ENCODE measurements at places on chromosomes 5 and 9.

DNA sequence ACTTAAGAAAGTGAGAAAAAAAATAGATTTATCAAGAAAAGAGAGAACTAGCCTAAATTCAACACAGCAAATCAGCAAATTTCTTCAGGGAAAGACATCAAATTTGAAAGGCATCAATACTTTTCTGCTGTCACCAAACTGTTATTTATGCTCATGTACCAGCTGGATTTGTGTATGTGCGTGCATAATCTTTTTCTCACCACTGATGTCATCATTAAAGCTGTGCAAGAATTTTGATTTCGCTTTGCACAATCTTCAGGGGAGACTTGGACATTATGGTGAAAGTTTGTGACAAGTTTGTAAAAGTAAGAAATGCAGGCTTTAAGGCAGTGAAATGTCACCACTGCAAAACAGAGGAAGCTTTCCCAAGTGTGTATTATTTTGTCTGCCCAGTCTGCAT is 215.4 kb downstream of the SLF1 start:
- DNase-seq = no peak

GRCh38 chr5:16178745-16179372 is 732 bp downstream of the MARCHF11 start:
- peak; percentile 53 for DNase-seq

DNA sequence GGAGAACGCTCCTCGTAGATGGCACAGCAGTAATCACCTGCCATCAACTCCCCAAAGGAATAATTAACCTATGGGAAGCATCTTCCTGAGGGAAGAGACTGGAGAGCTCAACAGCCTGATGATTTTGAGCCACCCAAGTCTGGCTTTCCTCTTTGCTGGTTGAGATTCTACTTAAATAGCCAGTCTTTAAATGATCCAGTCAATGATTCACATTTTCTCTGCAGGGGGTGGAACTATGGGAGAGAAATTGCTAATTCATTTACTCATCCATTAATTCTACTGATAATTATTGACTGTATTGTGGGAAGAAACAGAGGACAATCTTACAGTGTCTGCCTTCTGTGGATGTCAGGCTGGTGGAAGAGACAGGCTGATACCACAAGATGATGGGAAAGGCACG is 355.0 kb upstream of the PANK3 start:
- no peak for DNase-seq

- peak; percentile 32 for DNase-seq
Measured at GRCh38 chr5:112492291-112492690, 73.2 kb upstream of the EPB41L4A start.

- DNase-seq = no peak
Measured at GRCh38 chr5:138287246-138287645, 12.8 kb upstream of the GFRA3 start.

GRCh38 chr9:26054600-26055520 is 376.6 kb upstream of the TUSC1 start:
- DNase-seq = peak; percentile 71

DNA sequence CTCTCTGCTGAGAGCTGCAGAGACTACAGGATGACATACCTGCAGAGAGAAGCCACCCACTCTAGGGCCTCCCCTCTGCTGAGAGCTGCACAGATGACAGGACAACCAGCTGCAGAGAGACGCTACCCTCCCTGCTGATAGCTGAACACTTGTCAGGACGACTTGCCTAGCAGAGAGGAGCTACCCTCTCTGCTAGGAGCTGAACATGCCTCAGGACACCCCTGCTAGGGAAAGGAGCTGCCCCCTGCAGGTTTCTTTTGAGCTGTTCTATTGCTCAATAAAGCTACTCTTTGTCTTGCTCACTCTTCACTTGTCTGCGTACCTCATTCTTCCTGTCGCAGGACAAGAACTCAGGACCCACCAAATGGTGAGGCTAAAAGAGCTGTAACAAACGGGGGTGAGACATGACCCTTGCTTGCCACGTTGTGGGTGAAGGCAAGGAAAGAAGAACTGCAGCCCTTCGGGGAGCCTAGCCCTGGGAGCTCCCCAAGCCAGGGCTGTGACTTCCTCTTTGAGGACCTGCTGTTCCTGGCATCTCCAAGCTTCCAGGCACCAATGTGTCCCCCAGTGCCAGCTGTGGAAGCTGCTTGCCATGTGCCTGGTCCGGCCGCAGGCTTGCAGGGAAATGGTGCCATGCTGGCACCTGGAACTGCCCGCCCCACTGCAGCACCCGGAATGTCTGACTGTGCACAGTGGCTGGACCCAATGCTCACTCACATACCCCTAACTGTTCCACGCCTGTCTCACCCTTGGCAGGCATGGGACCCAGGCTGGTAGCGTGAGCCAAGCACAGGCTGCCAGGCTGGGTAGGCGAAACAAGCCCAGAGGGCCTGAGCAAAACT is 5.1 kb upstream of the TESK1 start:
- no peak for DNase-seq

GRCh38 chr5:111675201-111675934 is 81.6 kb downstream of the NREP start:
- no peak for DNase-seq

- no peak for DNase-seq
Measured at GRCh38 chr5:125011014-125011413, 264.6 kb upstream of the ZNF608 start.

- DNase-seq = no peak
Measured at GRCh38 chr5:165502893-165503691, 1997.7 kb downstream of the MAT2B start.

DNA sequence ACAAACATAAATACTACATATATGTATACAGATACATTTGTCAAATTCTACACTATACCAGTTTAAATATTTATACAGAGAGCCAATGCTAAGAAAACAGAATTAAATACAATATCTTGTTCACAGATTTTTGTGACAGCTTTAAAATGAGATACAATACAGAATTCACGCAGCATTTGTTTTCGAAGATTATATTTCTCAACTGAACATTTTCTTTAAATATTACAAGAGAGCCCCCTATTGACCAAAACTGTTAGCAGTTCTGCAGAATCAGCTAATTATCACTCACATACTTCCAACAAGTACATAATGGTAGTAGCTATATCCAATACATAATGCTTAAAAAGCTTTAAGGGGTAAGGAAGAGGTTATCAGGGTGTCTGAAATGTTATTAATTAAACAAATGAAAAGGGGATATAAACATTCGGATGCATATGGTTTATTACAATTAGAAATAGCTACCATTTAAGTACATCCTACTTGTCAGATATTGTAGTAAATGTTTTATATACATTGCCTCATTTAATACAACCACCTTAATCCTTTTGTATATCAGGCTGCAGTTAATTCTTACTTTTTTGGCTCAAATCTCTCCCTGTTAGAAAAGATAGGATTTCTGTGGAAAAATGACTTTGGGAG is 31.7 kb downstream of the ZDHHC21 start:
- DNase-seq = peak; percentile 11

DNA sequence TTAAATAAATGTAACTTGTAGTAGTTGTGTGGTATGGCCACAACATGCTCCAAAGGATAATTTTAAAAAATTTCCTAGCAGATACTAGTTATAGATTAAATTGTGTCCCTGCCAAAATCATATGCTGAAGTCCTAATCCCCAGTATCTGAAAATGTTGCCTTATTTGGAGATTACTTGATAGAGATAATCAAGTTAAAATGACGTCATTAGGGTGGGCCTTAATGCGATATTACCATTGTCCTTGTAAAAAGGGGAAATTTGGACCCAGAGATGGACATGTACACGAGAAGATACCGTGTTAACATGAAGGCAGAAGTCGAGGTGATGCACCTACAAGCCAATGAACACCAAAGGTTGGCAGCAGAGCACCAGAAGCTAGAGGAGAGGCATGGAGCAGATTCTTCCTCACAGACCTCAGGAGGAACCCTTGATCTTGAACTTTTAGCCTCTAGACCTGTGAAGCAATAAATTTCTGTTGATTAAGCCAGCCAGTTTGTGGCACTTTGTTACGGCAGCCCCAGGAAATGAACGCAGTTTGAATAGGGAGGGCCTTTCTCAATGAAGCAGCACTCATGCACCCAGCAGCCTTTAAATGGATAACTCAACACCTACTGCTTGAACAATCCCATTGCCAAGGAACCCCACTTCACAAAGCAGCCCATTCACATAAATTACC is 148.9 kb downstream of the ARHGAP26 start:
- no peak for DNase-seq

DNA sequence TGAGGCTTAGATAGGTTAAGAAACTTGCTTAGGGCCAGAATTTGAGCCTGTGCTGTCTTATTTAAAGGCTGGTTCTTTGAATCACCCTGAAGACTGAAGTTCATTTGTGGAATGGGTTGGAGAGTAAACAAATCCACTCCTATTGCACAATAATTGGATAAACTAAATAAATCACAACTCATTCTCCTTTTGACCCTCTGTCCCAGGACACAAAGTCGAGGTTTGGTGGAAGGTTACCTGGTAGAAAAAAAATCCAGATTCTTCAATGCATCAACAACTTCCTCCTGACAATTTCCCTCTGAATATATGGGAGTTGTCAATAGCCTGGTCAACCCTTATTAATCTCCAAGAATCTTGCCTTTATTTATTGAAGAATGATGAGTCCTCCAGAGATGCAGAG is 28.9 kb downstream of the TBC1D2 start:
- no peak for DNase-seq

GRCh38 chr5:159641371-159642039 is 274.8 kb upstream of the ADRA1B start:
- DNase-seq = no peak

- no peak for DNase-seq
Measured at GRCh38 chr9:75869236-75869635, 21.2 kb upstream of the PCSK5 start.

DNA sequence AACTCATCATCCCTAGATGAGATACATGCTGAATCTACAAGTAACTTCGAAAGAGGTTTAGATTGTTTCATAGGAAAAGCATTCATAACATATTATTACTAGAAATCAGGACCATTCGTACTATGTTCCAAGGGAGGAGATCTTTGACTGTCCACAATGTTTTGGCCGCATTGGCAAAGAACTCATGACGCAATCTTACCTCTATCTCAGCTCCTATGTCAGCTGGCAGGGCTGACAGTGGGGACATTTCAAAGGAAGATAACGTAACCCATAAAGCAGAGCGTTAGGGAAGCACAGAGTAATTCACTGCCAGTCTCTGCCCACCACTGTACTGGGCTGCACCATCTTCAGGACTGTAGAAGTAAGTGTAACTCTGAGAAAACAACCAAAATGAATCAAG is 69.7 kb downstream of the EFNA5 start:
- no peak for DNase-seq

DNA sequence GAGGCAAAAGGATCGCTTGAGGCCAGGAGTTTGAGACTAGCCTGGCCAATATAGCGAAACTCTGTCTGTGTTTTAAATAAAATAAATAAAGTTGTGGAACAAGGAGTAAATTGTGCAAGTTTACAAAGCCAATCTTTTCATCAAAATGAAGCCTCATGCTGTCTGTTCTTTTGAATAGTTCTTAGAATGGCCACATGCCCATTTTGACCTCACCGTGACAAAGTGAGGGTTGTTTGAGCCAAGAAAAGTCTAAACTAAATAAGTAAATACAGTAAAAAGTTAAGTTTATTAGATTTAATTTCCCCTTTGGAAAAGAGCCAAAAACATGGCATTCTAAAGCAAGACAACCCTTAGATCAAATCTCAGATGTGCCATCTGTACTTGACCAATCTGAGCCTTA is 165.7 kb downstream of the NDUFS4 start:
- DNase-seq = no peak

DNA sequence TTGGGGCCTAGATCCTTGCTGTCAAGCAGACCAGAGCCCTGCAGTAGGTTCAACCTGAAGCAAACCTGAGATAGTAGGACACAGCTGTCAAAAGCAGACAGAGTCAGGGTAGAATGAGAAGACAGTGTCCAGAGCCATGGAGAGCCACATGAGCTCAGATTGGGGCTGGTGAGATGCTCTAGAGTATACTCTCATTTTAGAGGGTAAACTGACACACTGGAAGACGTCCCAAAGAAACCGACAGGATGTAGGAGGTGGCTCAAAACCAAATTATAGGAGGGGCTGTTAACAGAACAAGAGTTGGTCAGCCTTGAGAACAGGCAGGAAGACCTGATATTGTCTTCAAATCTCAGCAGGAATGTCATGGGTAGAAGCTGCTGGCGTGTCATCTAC is 11.5 kb downstream of the CCDC69 start:
- DNase-seq = no peak

- no peak for DNase-seq
Measured at GRCh38 chr5:138651058-138651766, 76.0 kb upstream of the HSPA9 start.

DNA sequence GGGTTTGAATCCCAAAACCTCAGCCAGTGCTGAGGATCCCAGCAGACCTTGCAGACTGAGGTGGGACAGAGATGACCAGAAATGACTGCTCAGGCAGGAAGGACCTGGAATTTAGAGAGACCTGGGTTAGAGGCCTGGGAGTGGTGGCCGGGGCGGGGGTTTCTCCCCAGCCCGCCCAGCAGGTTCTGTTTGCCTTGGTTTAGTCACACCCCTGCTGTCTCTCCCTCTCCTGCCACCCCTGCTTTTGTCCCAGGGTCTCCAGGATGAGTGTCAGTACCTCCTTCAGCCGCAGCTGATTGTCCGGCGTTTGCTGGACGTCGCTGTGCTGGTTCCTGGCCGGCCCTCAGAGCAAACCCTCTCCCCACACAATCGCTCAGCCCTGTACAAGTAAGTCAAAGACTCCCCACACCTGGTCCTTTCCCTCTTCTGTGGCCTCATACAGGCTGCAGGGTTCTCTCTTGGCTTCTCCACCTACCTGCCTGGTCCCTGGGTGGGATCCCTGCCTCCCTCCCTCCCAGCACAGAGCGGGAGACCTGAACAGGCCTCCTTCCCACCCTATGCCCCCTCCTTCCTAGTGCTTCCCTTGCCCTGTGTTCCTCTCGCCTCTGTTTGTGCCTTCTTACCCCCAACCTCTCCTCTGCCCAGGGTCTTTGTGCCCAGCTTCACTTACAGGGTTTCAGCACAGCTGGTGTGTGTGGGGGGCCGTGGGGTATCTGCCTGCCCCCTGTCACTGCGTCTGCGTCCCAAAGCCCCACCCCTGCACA is 12.0 kb downstream of the TMEM8B start:
- no peak for DNase-seq

- DNase-seq = no peak
Measured at GRCh38 chr5:162288647-162289296, 221.2 kb downstream of the GABRG2 start.

GRCh38 chr5:178839319-178839704 is 20.4 kb upstream of the ZNF354B start:
- no peak for DNase-seq
